ENCODE measurements at places on chromosomes 7 and 10.

DNA sequence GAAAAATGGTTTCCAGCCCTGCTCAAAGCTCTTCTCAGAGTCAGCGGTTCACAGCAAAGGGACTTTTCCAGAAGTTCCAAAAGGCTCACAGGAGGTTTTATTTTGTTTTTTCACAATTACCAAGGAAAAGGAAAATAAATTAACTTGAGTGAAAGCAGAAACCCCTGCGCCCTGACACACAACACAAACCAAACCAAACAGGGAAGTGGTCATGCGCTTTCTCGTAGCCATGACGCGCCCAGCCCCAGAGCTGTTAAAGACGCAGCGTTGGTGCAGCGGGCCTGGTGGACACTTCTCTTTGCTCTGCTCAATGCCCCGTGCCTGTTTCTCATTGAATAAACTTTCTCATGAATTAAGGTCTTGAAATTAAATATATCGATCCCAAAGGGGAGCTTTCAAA lies 134.4 kb upstream of the LYZL2 start:
- no peak for DNase-seq

DNA sequence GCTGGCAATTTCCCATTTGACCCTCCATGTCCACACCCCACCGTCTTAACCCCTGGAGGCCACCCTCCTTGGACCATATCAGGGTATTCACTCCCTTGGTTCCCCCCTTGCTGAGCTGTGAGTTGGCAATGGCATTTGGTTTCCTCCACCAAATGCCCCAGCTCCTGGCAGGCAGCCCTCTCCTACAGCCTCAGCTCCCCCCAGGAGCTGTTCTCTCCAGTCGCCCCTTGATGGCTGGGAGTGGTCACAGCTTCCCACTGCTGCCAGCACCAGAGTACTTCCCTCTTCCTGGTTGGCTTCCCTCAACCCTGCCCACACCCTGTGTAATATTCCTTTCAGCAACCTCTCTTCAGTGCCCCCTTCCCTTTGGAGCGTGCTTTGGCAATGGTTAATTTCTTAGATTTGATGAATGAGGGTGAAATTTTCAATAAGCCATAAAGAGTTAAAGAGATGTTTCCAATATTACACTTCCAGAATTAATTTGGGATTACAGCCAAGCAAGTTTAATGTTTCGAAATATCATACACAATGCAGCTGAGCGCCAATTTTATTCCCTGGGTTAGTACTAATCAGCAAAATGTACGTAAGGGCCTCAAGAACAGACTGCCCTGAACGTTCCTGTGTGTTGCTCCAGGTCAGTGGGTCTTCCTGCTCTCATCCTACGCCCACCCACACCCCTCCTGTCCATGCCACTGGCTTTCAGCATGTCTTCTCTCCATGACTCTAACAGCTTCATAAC lies 207.1 kb upstream of the NFE2L3 start:
- no peak for DNase-seq

GRCh38 chr10:61063901-61064300 lies 119.9 kb upstream of the RHOBTB1 start:
- DNase-seq = no peak

- DNase-seq = no peak
Observed at GRCh38 chr7:137873524-137873923, 26.8 kb upstream of the DGKI start.

DNA sequence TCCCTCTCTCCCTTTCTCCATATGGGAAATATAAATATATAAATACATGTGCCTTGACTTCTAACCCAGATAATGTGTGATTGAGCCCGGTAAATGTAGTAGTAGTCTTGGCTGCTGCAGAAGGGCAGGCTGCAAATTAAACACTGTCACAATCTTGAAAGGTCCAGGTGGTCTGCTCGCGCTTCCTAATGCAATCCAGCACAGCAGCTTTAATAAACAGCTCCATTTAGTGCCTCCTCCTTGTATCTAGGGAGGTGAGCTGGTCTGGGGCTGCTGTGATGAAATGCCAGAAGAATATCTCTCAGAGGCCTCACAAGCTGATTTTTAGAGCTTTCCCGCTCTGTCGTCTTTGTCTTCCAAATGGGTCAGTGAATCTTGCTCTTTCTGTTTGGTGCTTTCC lies 782 bp downstream of the POU6F2 start:
- DNase-seq = no peak

DNA sequence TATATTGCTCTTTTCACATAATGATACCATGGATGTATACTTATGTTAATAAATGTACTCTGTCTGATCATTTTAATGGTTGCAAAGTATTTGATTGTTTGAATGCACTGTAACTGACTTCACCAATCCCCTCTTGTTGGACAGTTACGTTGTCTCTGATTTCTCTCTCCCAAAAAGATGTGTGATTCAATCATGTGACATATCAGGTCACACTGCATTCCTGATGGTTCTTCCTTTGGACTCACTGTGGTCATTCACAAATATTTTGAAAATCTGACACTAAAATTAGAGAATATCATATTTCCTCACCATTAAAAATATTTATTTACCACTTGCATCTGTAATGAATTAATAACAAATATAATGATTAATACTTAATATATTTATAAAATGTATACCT lies 22.2 kb downstream of the SLC16A12 start:
- DNase-seq = no peak

DNA sequence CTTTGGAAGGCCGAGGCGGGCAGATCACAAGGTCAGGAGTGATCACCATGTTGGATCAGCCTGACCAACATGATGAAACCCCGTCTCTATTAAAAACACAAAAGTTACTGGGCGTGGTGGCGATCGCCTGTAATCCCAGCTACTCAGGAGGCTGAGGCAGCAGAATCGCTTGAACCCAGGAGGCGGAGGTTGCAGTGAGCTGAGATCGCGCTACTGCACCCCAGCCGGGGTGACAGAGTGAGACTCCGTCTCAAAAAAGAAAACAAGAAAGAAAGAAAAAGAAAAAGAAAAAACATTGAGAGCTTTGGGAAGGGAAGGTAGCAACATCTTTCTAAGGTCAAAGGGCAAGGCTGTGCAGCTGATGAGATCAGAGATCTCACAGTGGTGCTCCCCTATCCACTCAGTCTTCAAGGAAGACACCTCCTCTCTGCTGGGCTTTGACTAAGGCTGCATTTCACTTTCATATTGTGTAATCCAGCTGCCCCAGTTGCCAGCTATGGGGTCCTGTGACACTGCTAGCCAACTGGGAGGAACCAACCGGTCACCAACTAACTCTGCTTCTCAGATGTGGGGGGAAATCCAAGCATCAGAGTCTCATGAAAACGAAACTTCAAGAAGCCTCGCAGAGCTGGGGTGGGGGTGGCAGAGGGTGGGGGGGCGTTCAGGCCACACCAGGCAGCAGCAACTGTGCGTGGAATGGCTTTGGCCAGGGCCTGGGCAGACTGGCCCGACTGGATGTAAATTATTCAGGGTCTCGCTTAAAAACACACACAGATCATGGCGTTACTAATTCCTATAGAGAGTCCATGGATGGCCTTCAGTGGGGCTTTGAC lies 1.5 kb downstream of the IL15RA start:
- DNase-seq = no peak

DNA sequence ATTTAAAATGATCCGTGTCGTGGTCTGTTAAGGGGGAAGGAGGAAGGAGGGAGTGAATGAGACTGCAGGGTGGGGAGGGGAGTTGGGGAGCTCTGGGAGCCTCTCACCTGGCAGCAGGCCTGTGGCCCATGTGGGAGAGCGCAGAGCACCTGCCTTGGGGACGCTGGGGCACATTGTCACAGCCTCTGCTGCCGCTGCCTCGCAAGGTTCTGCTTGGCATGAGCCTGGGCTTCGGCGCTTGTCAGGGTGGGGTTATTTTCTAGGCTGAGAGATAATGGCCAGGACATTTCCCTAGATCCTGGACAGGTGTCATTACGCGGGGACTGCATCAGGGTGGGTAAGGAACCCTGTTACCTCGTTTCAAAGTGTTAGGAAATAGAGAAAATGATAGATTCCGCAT lies 2.2 kb upstream of the SUN1 start:
- no peak for DNase-seq

- no peak for DNase-seq
Observed at GRCh38 chr10:118002581-118002980, 44.2 kb downstream of the RAB11FIP2 start.

DNA sequence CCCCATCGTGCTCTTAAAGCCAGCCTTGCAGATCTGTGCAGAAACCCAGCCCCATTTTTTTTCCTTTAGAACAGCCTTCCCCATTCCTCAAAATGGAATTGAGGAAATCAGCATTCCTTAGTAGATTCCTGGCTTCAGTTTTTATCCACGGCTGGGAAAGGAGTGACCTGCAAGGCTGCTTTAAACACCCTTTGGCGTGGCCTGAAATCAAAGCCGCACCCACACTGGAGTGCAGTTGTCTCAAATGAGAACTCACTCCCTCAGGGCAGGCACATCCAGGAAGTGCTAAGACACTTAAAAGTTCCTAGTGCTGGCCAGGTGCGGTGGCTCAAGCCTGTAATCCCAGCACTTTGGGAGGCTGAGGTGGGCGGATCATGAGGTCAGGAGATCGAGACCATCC lies 34.8 kb downstream of the HTR5A start:
- DNase-seq = no peak

- peak; percentile 53 for DNase-seq
Observed at GRCh38 chr10:45008524-45009161, 7.9 kb downstream of the ZNF22 start.

DNA sequence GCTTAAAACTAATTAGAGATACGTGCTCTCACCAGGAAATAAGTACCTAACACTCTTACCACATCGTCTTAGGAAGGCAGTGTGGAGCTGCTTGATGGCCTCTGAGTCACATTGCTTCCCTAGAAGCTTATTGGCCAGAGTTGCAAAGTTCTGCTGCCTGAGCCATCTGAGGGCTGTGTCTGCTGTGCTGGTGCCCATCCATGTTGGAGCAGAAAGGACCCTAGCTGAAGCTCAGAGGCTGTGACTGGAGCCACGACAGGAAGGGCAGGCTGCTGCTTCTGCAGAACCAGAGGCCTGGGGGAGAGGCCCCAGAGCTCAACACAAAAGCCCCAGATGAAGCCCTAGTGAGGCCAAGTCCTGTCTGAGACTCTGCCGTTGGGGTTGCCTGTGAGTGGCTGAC lies 64.8 kb upstream of the IGFBP3 start:
- no peak for DNase-seq

DNA sequence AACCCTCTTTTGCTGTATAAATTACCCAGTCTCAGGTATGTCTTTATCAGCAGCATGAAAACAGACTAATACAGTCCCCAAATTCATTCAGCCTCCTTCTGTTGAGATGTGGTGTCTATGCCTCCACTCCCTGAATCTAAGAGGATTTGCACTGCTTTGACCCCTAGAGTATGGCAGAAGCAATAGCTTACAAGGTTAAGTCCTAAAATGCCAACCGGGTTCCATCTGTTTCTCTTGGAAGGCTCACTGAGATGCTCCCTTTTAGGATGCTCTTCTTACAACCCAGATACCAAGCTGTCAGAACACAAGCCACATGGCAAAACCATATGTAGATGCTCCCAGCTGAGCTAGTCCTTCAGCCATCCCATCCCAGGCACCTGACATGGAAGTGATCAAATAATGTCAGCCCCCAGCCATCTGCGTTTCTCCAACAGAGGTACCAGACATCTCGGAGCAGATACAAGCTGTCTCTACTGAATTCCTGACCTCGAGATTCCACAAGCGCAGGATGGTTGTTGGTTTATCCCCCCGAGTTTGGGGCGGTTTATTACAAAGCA lies 20.2 kb downstream of the CALN1 start:
- no peak for DNase-seq

Measured in NCI-H1694 (cell line).